ENCODE measurements at places on chromosomes 13 and 19. TPM values are rescaled to one million over a fixed set of nuclear protein-coding genes. Genes with fewer than 3 reads are reported as not detected.

The IZUMO4 gene
- total RNA-seq, result 2.1 TPM

The CAPN12 gene
- total RNA-seq, result 4.6 TPM

The ZNF772 gene
- 11.2 TPM for total RNA-seq

The LIG4 gene
- 5.4 TPM for total RNA-seq

The CCDC70 gene
- not detected for total RNA-seq

The ZNF667 gene
- total RNA-seq, result 2.5 TPM

Data from mesangial cell (primary cell).